ENCODE measurements at places on chromosomes 1 and 21.

GRCh38 chr1:86987446-86987845 is 73.0 kb downstream of the HS2ST1 start:
- no peak for DNase-seq

DNA sequence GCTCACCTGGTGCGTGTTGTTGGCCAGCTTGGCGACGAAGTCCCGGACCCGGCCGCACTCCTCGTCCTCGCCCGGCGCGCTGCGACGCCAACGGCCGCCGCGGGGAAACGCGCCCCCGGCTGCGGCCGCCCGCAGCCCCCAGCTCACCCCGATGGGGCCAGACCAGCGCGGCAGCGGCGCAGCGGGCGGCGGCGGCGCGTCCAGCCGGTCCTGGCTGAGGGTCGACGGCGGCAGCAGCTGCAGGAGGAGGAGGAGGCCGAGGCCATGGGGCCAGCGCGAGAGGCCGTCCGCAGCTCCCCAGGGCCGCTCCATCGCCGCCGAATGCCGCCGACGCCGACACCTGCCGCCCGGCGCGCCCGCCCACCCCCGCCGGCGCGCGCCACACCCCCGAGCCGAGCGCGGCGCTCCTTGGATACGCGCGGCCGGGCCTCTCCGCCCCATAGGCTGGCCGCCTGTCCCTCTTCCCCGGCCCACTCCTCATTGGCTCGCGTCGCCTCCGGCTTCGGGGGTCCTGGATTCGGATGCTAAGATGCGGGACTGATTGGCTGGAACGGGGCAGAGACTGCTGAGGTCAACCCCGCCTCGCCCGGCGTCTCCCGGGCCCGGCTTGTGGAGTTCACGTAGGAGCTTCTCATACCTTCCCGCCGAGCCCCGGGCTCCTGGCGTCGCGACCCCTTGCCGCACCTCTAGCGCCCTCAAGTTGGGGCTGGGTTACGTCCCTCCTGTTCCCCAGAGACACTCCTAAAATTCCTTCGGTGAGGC is at the start of gene SORT1:
Gene SORT1 (minus strand): TSS at position 338 of the 762 bp plus-strand sequence. CDS start 26 bp downstream, at position 312.
- peak; percentile 54 for DNase-seq

DNA sequence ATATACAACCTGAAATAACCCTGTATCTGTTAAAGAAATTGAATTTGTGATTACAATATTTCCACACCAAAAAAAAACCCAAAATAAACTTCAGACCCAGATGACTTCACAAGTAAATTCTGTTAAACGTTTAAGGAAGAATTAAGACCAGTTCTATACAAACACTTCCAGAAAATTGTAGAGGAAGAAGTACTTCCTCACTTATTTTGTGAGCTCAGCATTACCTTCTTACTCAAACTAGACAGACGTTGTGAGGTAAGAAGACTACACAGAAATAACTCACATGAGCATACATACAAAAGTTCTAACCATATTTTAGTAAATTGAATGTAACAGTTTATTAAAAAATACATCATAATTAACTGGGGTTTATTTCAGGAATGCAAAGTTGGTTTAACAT is 18.8 kb downstream of the RALGPS2 start:
- no peak for DNase-seq

GRCh38 chr1:50610563-50610962 is 187.3 kb upstream of the DMRTA2 start:
- no peak for DNase-seq

DNA sequence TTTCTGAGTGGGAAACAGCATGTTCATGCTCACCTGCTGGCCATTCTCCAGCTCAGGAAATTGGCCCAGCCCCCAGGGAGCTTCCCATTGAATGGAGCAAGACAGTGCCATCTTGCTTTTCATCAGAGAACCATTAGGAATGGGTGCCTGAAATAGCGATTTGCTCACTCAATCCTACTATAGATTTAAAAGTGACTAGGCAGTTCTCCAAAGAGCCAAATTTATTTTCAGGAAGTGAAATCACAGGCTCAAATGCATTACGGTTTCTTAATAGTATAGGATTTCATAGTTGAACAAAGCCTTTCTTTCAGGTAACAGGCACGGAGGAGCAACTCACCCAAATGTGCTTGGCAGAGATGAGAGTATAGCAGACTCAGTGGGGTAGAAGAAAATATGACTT is 272.1 kb downstream of the GRIK1 start:
- DNase-seq = no peak

DNA sequence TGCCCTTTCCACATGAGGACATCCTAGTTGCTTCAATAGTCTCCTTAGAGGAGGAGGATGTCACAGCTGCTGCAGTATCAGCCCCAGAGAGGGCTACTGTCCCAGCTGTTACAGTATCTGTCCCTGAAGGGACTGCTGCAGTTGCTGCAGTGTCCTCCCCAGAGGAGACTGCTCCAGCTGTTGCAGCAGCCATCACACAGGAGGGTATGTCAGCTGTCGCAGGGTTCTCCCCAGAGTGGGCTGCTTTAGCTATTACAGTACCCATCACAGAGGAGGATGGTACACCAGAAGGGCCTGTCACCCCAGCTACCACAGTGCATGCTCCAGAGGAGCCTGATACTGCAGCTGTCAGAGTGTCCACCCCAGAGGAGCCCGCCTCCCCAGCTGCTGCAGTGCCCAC is 78.5 kb upstream of the BMP8A start:
- DNase-seq = no peak

GRCh38 chr1:101073836-101074235 is 48.3 kb upstream of the DPH5 start:
- DNase-seq = no peak

- no peak for DNase-seq
These were observed 93.0 kb upstream of the PBX1 start for GRCh38 chr1:164466001-164466421.

- no peak for DNase-seq
These were observed 943.6 kb downstream of the KCNT2 start for GRCh38 chr1:195664628-195665027.

GRCh38 chr1:232995189-232995588 is 44.8 kb downstream of the NTPCR start:
- no peak for DNase-seq

- no peak for DNase-seq
These were observed 37.8 kb downstream of the LPAR3 start for GRCh38 chr1:84855168-84855567.

DNA sequence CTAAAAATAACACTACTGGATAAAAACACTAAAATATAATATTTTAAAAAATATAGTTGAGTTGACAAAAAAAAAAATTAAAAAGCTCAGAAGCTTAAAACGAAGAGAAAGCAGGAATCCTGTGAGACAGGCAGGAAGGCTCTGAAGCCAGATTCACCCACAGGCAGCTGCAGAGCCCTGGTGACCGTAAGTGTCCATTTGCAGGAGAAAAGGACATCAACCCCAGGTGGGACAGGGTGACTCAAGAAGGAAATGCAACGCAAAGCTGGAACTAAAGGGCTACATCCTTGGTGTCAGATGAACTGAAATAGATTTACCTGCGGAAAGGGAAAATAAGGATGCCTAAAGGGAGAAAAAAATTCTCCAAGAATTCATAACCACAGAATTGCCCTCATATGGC is 46.8 kb downstream of the USP24 start:
- no peak for DNase-seq

DNA sequence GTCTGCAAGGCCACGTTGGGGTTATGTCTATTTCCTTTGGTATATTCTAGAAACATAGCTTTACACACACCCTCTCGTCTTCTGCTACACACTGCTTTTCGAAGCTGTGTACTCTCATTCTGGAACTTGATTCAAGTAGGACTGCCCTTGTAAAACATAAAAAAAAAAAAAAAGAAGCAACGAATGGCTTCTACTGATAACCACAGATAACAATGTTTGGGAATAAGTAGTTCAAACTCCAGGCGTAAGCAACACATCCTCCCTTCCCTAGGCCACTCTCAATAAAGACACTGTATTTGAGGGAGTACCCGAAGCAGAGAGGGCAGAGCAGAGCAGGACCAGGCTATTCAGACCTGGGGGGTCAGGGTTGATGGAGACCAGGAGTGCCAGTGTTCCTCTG is 496.7 kb downstream of the MATN1 start:
- DNase-seq = no peak

GRCh38 chr1:201507360-201507675 is 395 bp upstream of the CSRP1 start:
- DNase-seq = no peak

DNA sequence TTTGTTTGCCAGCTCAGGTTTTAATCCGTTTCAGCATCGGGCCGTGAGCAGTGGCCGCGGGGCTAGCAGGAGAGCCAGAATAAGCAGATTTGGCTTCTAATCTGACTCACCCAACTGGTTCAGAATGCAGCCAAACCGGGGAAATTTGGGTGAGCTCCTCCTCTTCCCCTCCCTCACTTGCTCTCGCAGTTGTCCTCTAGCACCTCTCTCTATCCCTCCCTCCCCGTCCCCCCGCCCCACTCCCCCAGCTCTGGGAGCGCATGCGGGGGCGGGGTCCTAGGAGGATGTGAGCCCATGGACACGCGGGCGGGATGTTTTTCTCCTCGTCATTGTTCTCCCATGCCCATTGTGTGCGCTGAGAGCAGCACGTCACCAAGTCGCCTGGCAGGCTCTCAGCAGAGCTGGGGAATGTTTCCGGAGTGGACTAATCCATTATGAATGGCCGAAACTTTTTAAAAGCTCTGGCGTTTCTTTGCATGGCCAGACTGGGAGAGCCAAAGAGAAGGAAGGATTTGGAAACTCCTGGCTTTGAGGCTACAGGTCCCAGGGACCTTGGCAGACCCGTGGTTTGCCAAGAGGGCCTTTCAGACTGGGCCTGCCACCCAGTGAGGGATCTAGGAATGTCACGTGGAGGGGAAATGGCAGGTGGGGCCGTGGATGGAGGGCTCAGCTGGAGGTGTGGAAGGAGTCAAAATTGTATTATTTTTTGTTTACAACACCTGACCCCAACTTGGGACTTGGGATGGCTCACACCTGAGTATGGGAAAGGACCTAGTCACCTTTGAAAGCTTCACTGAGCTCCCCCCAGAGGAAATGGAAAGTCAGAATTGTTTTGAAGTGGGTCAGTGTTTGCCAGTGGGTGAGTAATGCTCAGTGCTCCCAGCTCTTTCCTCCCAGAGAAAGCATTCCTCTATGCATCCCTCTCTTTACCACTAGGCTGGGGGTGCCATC is 39.2 kb downstream of the CDK18 start:
- DNase-seq = no peak

DNA sequence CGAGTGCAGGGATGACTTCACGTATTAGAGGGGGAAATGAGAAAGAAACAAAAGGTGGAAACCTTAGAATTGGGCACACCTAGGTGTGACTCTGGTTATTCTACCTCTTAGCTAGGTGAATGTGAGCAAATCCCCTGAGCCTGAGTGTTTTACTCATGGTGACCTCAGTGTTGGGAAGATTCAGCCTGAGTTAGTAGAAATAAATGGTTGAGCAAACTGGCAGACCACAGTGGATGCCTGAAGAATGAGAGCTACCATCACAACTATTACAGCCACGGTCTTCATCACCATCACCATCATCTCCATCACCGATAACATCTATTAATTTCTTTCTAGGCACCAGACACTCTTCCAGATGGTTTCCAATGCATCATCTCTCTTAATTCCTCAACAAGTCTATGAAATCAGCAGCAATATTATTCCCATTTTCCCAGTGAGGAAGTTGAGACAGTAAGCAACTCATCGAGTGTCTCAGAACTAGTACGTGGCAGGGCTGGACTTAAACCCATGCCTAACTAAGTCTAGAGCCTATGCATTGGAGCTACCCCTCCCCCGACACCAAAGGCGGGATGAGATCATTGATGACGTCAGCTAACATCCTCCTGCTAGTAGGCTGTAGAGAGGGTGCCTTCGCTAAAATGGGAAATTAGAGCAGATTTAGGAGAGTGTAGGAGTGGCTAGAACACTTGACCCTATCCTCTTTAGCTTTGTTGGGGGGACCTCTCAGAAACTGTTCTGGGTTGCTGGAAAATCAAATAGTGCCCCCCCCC is 7.9 kb upstream of the KAZN start:
- DNase-seq = no peak

- DNase-seq = no peak
These were observed 22.0 kb downstream of the WNT9A start for GRCh38 chr1:227925582-227926198.

GRCh38 chr1:102219463-102219862 is 222.7 kb upstream of the OLFM3 start:
- no peak for DNase-seq

- no peak for DNase-seq
These were observed 203.4 kb downstream of the HS2ST1 start for GRCh38 chr1:87117761-87118368.

- DNase-seq = no peak
These were observed 39.5 kb upstream of the EDARADD start for GRCh38 chr1:236354330-236355147.

DNA sequence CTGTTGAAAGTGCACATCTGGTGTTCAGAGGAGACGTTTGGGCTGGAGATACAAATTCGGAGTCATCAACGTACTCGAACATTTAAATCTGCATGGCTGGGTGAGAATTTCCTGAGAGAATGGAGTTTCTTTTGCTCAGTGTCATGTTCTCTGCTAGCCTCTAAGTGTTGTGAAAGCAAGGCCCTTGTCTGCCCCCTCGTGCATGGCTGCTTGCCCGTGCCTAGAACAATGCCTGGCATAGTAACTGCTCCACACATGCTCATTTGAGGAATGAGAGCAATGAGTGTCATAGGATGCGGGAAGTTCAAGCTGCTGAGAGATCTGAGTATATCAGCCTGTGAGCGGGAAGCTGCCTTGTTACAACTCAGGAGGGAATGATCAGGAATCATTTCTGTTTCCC is 171.1 kb upstream of the CSF3R start:
- DNase-seq = no peak

DNA sequence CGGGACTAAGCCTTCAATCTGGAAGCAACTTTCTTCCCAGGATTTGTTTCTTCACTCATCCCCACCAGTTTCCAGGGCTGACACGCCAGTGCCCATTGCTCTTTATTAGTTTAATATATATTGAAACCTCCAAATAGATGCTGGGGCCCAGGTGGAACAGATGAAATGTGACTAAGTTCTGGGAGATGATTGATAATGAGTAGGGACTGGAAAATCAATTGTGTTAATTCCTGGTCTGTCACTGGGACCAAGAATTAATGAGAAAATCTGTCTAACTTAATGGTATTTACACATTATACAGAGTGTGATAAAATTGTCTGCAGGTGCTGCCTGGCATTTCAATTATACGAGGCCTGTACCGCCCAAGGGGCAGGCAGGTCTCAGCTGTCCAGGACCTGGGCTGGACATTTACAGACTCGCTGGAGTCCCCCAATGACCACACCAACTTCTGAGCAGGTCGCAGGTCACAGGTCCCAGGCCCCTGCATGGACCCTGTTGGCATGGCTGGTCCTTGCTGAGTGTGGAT is 35.8 kb downstream of the UBIAD1 start:
- DNase-seq = no peak

All from stimulated activated CD4-positive, alpha-beta T cell treated with anti-CD3 and anti-CD28 coated beads, Interleukin-12 subunit alpha, Interleukin-12 subunit beta, amount 100 ng/mL, for 4 hours (primary cell).